ENCODE measurements at places on chromosomes 12 and 14.
A peak's percentile ranks its signal among the peaks of the same experiment; 100 is the strongest.

GRCh38 chr14:32010604-32011125 is 66.4 kb upstream of the ARHGAP5 start:
- no peak for DNase-seq

DNA sequence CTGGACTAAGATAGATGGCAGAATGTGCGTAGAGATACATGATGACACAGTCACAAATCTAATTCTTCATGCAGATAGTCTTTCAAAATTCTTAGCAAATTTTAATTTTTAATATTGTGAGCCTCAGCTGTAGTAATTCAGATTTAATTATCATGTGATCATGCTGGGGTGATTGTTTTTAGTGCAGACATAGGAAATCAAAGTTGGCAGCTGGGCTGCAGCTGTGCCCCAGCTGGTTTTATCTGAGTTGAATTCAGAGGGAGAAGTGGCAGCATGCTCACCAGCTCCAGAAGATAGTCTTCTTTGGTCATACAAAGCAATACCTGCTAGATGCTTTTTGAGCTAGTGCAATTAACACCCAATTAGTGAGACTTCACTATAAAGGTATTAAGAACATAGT is 292.9 kb downstream of the RAD51B start:
- DNase-seq = no peak

DNA sequence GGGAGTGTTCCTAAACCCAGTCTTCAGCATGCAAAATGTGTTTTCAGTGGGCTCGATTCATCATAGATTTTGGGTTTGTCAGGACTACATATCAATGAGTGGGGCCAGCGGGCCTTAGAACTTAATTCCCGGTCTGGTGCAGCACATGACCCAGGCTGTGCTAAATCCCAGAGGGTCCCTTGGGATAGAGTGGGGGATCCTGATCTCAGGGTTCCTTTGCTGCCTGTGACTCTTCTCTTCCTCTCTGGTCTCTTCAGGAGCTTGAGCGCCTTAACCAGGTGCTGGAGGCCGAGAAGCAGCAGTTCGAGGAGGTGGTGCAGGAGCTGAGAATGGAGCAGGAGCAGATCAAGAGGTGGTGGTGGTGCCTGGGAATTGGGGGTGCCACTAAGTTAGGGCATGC is 37.5 kb downstream of the PLEKHD1 start:
- no peak for DNase-seq

GRCh38 chr12:49916129-49916919 is 12.6 kb upstream of the FAIM2 start:
- no peak for DNase-seq

DNA sequence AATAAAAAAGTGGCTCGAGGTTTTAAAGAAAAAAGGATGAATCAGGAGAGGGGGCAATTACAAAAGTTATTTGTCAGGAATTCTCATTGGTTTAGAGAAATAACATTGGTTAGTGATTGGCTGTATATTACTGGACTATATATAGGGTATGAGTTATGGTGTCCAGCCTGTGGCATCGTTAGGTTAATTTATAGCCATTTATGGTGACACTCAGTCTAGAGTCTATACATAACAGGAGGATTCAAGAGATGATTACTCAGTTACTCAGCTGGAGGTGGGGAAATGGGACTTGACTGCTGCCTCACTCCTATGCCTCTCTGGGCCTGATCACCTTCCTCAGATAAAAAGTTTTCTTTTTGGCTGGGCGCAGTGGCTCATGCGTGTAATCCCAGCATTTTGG is 25.6 kb upstream of the NFYB start:
- DNase-seq = no peak

- DNase-seq = no peak
Measured at GRCh38 chr12:62192903-62193250, 67.3 kb upstream of the USP15 start.

DNA sequence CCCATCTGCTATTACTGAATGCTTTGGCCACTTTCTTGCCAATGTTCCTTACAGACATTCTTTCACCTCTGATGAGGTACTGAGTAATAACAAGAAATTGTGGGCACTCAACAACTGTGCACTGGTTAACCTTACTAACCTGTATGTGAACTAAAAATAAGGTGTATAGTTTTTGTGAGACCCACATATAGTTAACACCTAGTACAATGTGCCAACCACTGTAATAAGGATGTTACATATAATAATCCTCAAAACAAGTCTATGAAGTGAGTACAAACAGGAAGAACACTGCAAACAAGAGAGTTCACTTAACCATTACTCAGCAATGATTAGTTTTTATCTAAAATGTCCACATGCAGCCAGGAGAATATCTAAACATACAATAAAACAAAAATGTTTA is 4.5 kb downstream of the DDHD1 start:
- peak; percentile 24 for DNase-seq

DNA sequence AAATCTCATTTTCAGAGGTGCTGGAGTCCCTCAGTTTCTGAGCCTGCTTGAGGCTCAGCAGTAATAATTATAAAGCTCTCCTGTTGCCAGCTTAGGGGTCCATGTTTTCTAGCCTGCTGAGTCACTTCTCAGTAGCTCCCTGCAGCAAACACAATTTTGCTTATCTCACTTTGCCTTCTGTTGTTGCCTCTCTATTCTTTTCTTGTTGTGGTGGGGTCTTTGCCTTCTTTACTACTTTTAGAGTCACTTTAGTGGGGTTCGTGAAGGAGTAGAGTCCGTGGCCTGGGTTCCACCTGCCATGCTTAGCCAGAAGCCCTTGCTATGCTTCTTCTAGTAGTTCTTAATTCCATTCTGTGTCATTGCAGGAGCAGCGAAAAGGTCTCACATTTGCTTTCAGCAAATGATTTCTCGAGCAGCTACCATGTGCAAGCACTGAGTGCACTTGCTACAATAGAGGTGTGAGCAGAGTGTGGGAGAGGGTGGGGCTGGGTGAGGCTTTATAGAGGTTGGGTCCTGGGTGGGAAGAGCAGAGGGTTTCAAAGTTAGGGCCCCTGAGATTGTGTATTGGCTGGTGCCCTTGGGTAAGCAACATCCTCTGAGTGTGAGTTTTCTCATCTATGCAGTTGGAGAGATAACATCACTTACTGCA is 114.3 kb downstream of the ADCK1 start:
- DNase-seq = no peak
